ENCODE measurements at places on chromosomes 6 and 20. TPM values are rescaled to one million over a fixed set of nuclear protein-coding genes. Genes with fewer than 3 reads are reported as not detected.

DNA sequence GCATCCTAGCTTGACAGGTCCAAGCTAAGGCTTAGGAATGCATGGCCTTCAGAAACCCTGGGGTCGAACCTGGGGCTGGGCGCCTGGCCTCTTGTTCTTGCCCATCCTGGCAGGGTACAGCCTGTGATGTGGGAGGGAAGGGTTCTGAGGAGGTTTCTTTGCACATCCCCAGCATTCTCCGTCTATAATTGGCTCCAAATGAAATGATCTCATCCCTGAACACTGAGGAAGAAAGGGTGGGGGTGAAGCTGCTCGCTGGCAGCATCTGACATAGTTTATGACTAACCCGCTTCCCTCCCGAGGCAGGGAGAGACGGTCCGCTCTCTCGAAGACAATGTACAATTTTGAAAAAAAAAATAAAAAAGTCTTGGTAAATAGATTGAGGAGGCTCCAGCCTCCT is 67.1 kb upstream of the ZNFX1 start:
- no peak for DNase-seq

Gene TCFL5
- 23.8 TPM for total RNA-seq

Gene IL17A
- not detected for total RNA-seq

Gene GJA10
- not detected for total RNA-seq
